Hepatic stellate cell (primary cell): ENCODE measurements at places on chromosomes 16 and 17.

DNA sequence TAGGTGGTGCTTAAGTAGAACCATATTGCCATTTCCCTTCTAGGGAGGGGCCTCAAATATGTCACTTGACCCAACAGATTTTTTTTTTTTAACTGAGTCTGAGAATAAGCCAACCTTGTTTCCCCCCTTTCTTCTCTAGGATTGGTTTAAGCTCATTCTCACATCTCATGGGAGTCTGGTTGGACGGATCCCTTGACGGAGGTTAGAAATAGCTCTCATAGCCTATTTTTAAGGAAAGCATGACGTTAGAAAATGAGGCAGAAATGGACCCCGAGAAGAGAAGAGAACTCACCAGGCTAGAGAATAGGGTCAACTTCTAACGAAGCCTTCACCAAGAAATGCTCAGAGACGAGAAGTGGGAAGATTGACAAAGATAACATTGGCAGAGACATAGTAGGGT is 95.1 kb upstream of the ZFHX3 start:
- DNase-seq = no peak

- DNase-seq = no peak
These were observed 85.3 kb upstream of the ATP2A3 start for GRCh38 chr17:4049546-4049945.

- no peak for DNase-seq
These were observed 40.2 kb downstream of the KSR1 start for GRCh38 chr17:27496437-27496943.

DNA sequence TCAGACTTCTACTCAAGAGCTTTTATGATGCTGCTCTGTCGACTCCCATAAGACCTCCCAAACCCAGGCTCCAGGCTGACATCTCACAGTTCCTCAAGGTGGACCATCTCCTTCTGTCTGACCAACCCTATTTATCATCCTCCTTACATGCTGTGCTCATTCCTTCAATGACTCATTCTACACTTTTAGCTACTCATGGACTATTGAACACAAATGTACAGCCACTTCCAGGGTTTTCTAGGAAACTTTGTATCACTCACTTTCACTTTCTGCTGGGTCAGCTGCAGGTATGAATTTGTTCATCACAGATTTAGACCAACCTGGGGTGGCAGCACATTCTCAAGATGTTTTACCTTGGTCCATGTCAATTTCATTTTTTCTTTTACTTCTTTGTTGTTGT is 162.4 kb upstream of the FAM20A start:
- DNase-seq = no peak

- DNase-seq = no peak
These were observed 20.6 kb downstream of the MAP3K14 start for GRCh38 chr17:45296003-45296832.

- no peak for DNase-seq
These were observed 60.9 kb downstream of the PDPK1 start for GRCh38 chr16:2598723-2599122.

- no peak for DNase-seq
These were observed 2.6 kb downstream of the CA7 start for GRCh38 chr16:66846831-66847230.

DNA sequence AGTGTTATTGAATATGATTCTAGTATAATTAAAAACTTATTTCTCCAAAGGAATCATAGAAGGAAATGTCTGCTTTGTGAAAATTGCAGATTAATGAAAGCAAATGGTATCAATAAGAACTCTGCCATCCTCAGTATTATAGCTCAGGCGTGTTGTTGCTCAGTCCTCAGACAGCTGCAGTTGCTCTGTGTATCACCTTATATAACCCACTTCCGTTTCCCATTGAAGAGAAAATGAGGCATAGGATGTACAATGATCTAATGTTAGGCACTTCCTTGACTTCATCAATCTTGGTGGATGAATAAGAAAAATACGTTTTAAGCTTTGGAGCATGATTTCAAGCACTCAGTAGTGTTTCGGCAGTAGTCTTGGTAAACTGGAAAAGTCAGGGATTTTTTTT is 14.1 kb downstream of the MFSD11 start:
- DNase-seq = no peak

DNA sequence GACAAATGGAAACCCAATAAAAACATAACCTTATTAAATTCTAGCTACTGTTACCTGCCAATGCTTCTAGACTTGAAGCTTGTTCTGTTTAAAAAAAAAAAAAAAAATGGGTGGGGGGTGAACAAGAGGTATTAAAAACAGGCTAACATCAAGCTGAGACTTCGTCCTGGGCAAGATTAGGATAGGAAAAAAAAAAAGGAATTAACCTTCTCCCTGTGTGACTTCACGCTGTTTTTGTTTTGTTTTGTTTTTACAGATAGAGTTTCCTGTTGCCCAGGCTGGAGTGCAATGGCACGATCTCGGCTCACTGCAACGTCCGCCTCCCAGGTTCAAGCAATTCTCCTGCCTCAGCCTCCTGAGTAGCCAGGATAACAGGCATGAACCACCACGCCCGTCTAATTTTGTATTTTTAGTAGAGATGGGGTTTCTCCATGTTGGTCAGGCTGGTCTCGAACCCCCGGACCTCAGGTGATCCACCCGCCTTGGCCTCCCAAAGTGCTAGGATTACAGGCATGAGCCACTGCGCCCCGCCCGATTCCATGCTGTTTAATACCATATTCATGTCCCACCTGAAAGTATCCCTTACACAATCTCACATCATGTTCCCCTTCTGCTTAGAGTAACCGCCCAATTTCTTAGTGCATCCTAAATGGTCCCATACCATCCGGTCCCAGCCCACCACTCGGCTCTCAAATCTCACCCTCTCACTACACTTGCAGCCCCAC is 2.2 kb downstream of the USP31 start:
- DNase-seq = no peak

GRCh38 chr17:58918884-58919283 is 163.2 kb downstream of the PPM1E start:
- no peak for DNase-seq

DNA sequence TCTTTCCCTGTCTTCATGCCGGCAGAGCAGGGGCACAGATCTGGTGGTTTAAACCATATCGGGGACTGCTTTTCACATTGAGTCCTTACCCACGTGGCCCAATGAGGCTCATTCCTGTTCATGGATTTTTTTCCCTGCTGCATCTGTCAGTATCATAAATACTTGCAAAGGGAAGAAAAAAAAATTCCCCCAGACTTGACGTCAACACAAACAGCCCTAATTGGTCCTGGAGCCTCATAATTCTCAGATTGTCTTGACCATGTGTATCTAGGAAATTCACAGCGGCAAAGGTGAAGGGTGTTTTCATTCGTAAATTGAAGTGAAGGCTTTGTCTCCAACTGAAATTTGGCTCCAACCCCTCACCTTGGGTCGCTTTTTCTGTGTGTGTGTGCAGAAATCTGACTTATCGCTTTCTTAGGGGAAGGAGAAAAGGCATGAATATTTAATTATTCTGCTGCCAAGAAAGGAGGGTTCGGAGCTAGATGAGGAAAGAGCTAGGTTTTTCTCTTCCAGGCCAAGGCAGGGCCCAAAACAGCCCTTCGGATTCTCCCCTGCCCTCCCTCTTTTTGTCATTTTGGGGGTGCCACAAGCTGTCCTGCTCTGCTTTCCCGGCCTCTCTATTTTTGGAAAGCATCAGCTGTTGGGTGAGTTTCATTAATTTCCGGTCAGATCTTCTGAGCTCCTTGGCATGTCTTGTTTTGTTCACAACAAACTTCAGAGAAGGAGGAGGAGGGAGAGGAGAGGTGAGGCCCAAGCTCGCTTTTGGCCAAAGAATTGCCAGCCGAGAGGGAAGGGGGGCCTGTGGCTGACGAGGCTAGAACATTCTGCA is 17.8 kb upstream of the CIBAR2 start:
- DNase-seq = peak; percentile 49

DNA sequence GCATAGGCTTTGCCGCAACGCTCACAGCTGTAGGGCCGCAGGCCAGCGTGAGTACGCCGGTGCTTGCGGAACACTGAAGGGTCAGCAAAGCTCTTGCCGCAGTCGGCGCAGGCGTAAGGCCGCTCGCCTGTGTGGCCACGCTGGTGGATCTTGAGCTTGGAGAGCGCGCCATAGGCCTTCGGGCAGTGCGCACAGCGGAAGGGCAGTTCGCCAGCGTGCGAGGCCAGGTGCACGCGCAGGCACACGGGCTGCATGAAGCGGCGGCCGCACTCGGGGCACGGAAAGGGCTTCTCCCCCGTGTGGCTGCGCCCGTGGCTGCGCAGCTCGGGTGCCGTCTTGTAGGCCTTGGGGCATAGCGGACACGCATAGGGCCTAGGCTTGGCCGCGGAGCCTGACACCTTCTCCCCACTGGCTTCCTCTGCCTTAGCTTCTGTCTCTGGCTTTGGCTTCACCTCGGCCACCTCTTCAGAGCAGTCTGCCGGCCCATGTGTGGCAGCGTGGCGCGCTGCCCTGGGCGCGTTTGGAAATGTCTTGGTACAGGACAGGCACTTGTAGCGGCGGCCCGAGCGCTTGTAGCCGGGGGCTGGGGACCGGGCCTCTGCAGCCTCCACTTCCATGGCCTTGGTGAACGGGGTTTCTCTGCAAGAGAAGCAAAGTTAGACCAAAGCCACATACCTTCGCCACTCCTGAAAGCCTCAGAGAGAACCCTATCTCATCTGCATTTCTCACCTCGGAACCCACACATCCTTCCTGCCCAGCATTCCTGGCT is 10.0 kb downstream of the ZNF668 start:
- no peak for DNase-seq

DNA sequence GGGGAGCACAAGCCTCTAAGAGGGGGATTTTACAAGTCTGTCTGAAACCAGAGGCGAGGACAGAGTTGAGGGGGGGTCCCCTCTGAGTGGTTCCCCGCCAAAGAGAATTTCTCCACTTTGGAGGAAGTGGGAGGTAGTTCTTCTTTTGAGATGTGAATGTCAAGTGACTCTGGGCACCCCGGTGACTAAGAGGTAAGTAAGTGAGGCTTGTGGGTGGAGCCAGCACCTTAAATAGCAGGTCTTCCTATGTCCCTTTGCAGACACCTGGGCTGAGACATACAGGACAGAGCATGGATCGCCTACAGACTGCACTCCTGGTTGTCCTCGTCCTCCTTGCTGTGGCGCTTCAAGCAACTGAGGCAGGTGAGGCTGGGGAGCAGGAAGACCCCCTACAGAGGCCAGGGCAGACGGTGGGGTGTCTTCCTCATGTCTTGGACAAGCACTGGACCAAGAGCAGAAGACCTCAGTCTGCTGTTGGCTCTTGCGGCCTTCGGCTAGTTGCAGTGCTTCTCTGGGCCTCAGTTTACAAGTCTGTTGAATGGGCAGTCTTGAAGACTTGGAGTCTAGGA is at the start of gene CCL22:
Gene CCL22 (plus strand): TSS at position 257 of the 569 bp plus-strand sequence. CDS start 34 bp downstream, at position 291.
- DNase-seq = no peak

- DNase-seq = no peak
These were observed 1.8 kb upstream of the TPPP3 start for GRCh38 chr16:67395105-67395457.

DNA sequence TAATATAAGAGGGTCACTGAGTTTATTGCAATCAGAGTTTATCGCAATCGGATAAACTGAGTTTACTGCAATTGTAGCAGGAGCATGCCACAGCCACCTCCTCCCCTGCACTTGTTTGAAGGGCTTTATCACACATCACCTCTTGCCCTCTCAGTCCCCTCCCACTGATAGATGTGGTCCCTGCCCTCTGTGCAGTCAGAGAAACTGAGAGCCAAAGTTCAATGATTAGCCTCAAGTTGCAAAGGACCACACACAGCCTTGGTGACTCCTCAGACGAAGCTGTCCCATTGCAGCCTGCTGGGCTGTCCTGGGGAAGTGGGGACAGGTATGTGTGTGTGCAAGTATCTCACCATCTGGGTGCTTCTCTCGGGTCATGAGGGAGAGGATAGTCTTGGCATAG is 13.6 kb downstream of the ACLY start:
- DNase-seq = no peak

DNA sequence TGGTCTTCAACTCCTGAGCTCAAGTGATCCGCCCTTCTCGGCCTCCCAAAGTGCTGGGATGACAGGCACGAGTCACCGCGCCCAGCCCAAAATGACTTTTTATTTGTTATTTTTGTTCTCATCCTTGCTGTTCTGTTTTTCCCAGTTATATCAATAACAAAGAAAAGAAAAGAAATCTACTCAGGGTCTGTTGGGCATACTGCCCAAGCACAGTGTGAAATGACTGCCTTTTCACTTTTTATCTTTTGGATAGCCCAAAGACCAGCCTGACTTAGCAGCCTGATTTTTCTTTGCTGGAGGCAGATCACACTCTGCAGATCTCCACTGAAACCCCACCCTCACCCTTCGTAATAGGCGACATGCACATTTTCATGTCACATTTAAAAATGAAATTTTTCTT is 493.2 kb downstream of the MAF start:
- DNase-seq = no peak

GRCh38 chr17:16516594-16517051 is 24.6 kb upstream of the LRRC75A start:
- peak; percentile 76 for DNase-seq

DNA sequence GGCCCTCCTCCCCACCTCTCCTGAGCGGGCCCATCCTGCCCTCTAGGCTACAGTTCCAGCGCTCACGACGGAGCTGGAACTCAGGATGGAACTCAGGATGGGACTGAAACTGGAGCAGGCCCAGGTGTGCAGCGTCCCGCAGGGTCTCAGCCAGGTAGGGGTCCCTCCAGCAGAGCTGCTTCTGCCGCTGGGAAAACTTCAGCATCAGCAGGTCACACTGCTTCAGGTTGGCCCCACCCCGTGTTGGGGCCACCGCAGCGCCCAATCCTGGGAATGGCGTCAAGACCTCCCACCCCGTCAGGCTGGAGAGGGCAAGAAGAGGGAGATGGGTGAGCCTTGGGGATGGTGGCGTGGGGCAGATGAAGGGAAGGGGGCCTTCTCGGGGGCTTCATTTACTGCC is 62.6 kb upstream of the TMEM97 start:
- no peak for DNase-seq

DNA sequence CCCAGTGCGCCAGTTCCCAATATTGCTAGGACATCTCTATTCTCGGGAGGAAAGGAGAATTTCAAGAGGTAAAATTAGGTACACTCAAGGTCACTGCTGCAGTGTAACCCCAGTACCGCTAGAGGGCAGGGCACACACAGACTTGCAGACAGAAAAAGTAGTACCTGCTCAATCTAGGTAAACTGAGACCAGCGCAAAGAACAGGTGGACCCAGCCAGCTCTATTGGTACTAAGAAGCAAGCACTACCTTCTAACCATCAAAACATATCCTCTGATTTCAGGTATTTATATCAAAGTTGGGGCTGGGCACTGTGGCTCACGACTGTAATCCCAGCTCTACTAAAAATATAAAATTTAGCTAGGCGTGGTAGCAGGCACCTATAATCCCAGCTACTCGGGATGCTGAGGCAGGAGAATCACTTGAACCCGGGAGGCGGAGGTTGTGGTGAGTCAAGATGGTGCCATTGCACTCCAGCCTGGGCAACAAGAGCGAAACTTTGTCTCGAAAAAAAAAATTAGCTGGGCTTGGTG is 3.6 kb upstream of the WDR81 start:
- peak; percentile 47 for DNase-seq
